ENCODE measurements at places on chromosomes 2 and 18. TPM values are rescaled to one million over a fixed set of nuclear protein-coding genes. Genes with fewer than 3 reads are reported as not detected.

LIMS2 gene
- 6.9 TPM for total RNA-seq

KCNE4 gene
- total RNA-seq: 27.1 TPM

SAG gene
- not detected for total RNA-seq

ALPI gene
- not detected for total RNA-seq

CELF4 gene
- not detected for total RNA-seq

ASB1 gene
- 55.5 TPM for total RNA-seq

RELCH gene
- total RNA-seq: 21.6 TPM

TCF23 gene
- total RNA-seq: not detected

GKN1 gene
- total RNA-seq: not detected

All from myocyte (in vitro differentiated cells).